ENCODE measurements at places on chromosomes 5 and 9. TPM values are rescaled to one million over a fixed set of nuclear protein-coding genes. Genes with fewer than 3 reads are reported as not detected.

The PDE6A gene
- total RNA-seq: not detected

The C9orf50 gene
- not detected for total RNA-seq

- no peak for DNase-seq
Measured at GRCh38 chr5:9490494-9491097, 55.3 kb downstream of the SEMA5A start.

- DNase-seq: peak; percentile 42
Measured at GRCh38 chr5:112917453-112917995, 4.5 kb downstream of the REEP5 start.

DNA sequence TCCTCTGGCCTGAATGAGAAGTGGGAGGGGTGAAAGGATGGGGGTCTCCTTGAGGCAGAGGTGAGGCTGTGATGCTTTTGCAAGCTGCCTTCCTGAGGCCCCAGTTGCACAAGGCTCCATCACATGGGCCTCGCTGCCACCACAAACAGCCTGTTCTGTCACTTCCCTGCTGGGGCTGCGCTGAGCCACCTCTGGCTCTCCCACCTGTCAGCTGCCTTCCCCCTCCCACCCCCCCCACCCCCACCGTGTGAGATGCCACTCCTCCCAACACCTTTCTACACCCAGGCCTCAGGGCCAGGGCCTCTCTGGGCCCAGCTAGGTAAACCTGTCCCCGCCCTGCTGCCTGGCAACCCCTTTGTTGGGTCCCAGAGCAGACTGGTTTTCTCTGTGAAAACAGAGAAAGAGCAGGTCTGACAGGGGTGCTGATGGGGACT is 4.5 kb upstream of the PDLIM4 start:
- DNase-seq: no peak

DNA sequence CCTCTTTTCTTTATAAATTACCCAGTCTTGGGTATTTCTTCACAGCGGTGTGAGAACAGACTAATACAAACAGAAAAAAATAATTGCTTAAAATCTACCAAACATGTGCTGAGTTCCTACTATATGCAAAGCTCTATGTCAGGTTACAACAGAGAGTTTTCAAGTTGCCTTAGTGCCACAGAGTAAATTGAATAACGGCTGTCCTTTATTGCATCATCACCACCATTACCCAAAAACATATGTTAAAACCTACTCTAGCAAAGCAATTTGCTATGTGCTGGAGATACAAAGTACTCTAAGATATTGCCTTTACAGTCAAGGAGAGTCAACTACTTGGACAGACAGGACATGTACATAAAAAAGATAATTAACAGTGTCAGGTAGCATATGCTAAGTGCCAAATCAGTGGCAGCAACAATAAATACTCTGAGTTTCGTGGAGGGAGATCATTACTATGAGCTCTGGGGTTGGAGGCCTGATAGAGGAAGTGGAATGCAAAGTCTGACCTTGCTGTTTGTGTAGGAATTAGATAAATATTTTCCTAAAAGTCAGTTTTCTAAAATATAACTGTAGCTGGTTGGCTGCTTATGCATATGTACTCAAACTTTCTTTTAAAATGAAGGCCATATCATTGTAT is 1058.7 kb upstream of the WWC1 start:
- no peak for DNase-seq

All from activated CD4-positive, alpha-beta memory T cell treated with anti-CD3 and anti-CD28 coated beads for 36 hours (primary cell).